ENCODE measurements at places on chromosomes 12 and 14. TPM values are rescaled to one million over a fixed set of nuclear protein-coding genes. Genes with fewer than 3 reads are reported as not detected.

DNA sequence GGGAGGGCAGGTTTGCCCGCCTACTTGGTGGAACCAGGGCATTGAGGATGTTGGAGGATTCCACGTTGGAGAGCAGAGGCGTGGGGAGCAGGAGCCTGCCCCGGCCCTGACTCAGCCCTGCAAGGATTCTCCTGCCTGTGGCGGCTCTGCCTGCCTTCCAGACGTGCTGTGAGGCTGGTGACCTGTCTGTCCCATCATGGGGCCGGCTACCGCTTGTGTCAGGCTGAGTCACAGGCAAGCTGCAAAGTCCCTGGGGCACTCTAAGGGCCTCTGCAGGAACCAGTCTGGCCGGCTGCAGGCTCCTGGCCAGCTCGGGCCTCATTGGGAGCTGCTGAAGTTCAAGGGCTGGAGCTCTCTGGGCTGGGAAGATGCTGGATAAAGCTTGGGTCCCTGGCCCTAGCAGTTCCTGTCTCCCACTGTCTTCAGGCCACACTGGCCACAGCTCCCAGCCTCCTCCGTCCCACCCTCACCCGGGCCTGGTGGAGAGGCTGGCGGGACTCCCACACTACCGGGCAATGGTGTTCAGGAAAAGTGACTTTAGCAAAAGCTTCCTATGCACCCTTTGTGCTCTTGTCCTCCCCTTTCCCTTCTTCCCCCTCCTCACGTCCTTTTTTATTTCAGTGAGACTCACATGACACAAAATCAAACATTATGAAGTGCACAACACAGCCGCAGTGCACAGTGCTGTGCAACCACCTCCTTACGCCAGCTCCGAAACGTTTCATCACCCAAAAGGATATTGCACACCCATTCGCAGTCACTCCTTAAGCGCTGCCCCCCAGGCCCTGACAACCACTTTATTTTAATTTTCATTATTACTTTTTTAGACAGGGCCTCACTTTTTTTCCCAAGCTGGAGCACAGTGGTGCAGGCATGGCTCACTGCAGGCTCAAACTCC, 22.0 kb upstream of the ULK1 start:
- no peak for DNase-seq

- no peak for DNase-seq
Measured at GRCh38 chr12:111450676-111451075, 45.0 kb downstream of the SH2B3 start.

DNA sequence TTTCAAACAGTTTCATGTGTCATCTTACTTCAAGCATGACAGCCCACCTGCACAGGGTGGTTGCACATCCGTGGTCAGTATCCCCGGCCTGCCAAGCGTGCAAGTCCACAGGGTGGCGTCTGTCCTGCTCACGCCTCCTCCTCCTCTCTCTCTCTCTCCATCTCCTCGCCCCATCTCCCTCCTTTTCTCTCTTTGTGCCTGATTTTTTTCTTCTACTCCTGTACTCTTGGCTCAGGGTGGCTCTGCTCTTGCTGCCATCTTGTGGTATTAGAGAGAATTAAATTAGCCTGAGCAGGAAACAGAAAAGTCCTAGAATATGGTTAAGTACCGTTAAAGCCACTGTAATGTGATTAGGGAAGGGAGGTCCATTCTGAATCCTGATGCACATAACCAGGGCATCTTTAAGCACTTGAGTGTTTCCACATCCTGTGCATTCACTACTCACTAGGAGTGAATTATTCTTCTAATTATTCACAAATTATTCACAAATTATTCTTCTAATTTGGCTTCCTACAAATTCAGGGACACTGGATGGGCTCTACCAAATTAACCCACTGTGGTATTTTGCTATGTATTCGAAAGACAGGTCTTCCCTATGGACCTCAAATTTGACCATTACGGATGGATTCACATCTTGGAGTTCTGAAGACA, 25.5 kb upstream of the DTX1 start:
- DNase-seq, result no peak

DNA sequence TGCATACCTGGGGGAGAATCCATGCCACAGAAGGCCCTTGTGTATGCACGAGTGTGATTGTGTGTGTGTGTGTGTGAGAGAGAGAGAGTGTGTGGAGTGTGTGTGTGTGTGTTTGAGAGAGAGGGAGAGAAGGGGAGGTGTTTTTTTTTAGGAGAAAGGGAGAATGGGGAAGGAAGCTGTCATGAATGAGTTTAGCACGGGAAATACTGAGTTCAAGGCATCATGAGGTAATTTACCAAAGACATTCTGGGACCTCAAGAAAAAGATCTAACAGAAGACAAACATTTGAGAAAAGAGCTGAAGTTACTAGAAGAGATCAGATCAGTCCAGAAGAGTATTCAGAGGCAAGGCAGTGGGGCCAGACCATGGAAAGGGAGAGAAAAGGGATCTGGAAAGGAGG, 157.1 kb downstream of the TTC7B start:
- DNase-seq, result no peak

- DNase-seq, result no peak
Measured at GRCh38 chr12:87513536-87514280, 515.5 kb downstream of the C12orf50 start.

GRCh38 chr14:23441076-23441475, 5.6 kb upstream of the MYH7 start:
- DNase-seq, result no peak

COX8C gene
- not detected for total RNA-seq

DNA sequence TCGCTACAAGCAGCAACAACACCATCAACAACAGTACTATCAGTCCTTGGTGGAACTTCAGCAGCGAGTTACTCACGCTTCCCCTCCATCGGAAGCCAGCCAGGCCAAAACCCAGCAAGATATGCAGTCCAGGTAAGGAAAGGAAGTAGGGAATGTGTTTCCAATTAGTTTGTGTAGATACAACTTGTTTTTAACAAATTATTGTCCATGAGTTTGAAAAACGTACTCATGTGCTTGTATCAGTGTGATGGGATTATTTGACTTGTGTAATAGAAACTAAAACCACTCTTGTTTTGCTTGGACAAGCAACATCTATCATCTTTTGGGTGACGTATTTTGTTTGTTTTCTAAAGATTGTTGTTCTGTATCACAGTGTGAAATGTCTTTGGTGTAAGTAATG, 137.9 kb downstream of the NAV3 start:
- DNase-seq, result no peak

- no peak for DNase-seq
Measured at GRCh38 chr14:93073910-93074769, 41.6 kb downstream of the ITPK1 start.

- no peak for DNase-seq
Measured at GRCh38 chr12:75953312-75953906, 78.2 kb downstream of the PHLDA1 start.

GRCh38 chr12:33575346-33575745, 135.7 kb upstream of the SYT10 start:
- no peak for DNase-seq

DNA sequence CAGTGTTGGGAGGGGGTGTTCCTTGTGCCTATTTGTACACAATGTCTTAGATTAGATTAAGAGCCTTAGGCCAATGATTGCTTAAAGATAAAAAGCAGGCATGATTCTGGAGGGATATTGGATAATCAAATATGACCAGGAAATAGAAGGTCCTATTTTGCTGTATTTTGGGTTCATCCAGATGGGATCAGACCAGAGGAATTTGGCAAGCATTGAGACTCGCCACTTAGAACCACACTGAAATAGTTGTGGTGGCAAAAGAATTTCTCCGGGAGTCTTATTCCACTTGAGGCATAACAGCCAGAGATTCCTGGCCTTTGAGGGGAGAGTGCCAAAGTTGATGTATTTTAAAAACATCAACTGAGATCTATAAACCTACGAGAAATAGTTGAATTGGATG, 327.2 kb downstream of the RAD51B start:
- DNase-seq, result no peak

CCNB1IP1 gene
- 60.3 TPM for total RNA-seq

GLT1D1 gene
- total RNA-seq, result 0.68 TPM

GRCh38 chr14:49977126-49977841, 84.4 kb downstream of the ARF6 start:
- DNase-seq, result no peak

DNA sequence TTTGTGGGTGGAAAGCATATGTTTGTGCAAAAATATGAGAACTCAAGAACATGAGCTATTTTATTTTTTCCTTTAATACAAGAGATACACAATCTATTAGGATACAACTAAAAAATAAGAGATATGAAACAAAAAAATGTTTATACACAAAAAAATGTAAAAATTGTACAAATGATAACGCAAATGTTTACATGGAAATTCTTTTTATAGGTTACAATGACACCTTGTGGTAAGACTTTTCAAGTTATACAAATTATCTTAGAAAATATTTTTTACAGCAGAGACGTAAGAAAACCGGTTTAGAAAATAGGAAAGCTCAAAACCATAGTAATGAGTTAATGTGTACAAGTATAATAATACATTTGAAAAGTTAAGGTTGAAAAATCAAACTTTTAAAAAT, 25.5 kb downstream of the CEP83 start:
- DNase-seq, result no peak

DNA sequence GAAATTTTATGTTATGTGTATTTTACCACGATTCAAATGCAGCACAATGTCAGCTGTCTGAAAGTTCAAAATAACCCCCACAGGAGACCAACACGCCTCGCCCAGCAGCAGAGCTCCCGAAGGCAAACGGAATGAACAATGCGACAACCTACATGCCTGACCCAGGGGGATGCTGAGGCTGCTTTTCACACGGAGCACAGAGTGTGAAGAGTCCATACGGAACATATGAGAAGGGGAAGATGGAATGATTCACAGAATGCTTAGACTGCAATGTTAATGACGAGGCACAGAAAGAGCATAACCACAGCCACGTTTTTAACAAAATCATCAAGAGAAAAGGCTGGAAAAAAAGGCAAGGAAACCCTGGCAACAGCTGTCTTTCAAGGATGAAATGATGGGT, 22.6 kb downstream of the ZFYVE21 start:
- no peak for DNase-seq

GRCh38 chr12:119259484-119259883, 75.0 kb upstream of the CCDC60 start:
- no peak for DNase-seq

SYCP3 gene
- not detected for total RNA-seq

PDZRN4 gene
- 12.5 TPM for total RNA-seq

DNA sequence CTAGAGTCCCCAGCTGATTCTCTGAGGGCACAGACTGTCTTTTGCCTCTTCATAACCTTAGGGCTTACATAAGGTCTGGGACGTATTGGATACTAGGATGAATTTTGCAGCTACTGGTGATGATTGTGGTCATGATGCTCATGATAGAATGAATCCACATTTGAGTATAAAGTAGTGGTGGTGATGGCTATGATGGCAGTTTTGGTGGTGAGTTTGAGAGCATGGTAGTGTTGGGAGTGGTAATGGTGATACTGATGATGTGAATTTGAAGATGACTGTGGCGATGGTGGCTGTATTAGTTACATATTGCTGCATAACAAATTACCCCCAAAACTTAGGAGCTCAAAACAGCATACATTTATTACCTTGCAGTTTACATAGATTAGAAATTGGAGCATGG, 14.1 kb upstream of the ASIC1 start:
- no peak for DNase-seq

GRCh38 chr12:107106241-107107025, 13.1 kb upstream of the CRY1 start:
- no peak for DNase-seq

LYSET gene
- total RNA-seq, result 3.2 TPM

GRCh38 chr12:25119020-25119419, 75.9 kb downstream of the DNAI7 start:
- no peak for DNase-seq

GABARAPL1 gene
- 114 TPM for total RNA-seq

DNA sequence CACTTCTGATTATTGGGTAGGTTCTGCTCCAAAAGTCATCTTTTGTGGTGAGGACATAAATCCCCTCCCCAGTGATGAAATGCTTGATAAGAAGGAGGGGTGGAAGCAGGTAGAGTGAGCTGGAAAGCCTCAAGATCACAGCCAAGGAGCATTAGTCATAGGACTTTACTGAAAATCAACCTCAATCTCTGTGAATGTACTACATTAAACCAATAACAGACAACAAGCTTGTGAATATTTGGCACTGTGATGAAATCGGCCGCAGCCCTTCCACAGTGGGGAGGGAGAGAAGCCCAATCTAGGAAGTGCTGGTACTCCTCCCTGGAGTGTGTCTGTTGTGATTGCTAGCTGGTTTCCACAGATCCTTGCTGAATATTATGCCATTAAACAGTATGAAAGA, 41.2 kb upstream of the PTCSC3 start:
- no peak for DNase-seq

DNA sequence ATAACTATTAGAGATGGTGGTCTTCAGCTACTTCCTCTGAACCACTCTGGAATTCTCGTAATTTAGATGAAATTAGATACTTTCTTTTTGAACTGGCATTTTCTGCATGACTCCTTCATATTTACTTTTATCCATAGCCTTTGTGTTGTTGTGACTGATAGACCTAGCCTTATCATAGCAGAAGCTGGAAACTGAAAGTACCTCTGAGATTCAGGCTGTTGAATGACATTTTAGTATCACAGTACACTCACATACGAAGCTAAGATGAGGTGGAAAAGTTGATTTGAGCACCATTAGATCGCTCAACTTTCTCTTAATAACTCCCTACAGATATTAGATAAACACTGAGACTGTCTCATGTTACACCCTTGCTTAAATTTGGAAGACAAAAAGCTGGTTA, 525.1 kb upstream of the FBXO33 start:
- DNase-seq, result no peak

DNA sequence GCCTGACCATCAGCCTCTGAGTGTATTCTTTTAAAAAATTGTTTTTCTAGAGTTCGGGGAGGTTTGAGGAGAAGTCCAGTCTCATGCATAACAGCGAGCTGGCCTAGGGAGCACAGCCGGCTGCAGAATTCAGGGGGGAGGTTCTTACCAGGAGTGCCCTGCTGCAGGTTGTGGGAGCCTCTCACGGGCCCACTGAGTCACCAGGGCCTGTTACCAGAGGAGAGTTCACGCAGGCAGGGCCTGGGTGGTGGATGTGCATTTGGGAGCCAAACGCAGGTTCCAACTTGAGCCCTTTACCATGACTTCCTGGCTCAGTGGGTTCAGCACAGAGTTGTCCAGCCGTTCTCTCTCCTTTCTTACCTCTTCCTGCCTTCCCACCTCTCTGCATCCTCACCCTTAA, 14.4 kb downstream of the CD9 start:
- DNase-seq, result no peak

DNA sequence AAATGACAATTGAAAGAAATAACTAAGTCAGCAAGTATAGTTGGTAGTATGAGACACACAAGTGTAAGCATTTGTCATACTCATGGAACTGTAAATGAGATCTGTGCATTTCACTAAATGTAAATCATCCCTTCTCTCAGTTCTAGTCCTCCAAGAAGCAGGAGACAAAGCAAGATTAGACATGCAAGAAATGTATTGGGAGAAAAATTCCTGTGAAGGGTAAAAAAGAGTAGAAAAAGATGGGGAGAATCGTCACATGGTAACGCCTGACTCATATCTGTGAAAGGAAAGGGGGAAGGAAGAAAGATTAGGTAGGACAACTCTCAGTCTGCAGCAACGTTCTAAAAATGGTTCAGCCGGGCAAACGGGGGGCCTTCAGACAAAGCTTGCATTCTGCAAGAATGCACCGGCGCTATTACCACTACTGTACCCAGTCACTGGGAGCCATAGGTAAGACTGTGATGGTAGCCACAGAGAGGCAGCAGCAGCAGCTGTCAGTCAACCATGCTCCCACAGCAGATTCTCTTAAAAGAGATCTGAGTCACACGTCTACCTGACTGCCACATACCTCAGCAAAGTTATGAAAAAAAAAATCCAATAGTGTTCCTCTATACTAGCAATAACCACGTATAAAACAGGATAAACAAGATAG, 18.0 kb upstream of the RFX4 start:
- DNase-seq, result no peak

Data from thoracic aorta (tissue), 2 donors.